BJ (cell line): ENCODE measurements at places on chromosomes 4 and X.

GRCh38 chrX:26581091-26581490, 365.1 kb downstream of the MAGEB5 start:
- no peak for DNase-seq

- no peak for DNase-seq
Measured at GRCh38 chr4:159577241-159577640, 474.4 kb downstream of the RAPGEF2 start.

DNA sequence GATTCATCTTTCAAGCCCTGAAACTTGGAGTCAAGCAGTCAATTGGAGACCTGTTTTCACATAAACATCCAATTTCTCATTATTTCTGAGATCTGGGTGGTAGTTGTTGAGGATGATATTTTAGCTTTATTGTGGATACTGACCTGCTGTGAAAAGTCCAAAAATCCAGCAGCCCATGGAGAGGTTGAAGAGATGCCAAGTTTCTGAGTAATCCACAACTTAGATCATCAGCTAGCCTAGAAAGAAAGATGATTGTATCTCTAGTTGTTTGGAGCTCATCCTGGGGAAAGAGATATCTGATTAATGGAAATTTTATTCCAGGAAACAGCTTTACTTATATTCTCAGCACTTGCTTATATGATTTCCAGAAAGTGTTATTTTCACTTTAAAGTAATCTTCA, 48.6 kb upstream of the DCX start:
- DNase-seq = no peak

- no peak for DNase-seq
Measured at GRCh38 chr4:143369552-143369951, 32.9 kb downstream of the GAB1 start.

DNA sequence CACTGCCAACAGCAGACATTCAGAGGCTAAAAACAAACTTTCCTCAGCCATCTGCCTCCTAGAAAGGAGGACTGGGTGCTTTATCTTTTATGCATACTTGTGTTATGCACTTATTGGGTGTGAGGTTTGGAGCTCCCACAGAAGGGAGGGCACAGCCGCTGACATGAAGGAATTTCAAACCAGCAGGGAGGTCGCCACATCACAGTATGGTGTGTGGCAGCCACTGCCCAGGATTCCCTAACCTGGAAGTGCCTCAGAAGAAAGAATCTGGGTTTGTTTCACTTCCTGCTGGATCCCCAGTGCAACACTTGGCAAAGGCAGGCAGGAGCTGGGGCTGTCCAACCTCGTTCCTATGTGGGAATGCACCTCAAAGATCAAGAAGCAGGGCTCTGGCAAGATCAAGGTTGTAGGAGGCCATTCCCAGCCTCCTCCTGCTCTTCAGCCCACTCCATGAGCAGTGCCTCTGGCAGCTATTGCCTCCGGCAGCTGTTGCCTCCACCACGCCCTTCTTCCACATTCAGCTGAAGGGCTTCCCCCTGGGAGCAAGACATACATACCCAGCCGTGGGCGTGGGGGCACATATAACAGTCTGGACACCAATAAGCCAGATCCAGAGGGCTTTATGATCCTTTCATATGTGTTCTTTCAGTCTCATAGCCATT, 109.0 kb upstream of the MAMLD1 start:
- no peak for DNase-seq

GRCh38 chr4:70556856-70557255, 35.2 kb upstream of the AMBN start:
- no peak for DNase-seq

DNA sequence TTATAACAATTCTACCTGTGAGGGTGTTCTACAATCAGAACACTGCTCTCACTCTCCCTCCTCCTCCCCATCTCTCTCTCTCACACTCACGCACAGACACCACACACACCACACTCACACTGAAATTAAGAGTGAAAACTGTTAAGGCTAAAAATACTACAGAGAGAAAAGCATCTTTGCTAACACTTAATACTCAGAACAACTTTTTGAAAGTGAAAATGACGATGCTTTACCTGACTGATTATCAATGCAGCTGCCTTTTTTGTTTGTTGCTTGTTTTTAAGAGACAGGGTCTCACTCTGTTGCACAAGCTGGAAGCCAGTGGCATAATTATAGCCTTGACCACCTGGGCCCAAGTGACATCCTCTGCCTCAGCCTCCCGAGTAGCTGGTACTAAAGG, 222.4 kb downstream of the APBB2 start:
- DNase-seq = no peak

DNA sequence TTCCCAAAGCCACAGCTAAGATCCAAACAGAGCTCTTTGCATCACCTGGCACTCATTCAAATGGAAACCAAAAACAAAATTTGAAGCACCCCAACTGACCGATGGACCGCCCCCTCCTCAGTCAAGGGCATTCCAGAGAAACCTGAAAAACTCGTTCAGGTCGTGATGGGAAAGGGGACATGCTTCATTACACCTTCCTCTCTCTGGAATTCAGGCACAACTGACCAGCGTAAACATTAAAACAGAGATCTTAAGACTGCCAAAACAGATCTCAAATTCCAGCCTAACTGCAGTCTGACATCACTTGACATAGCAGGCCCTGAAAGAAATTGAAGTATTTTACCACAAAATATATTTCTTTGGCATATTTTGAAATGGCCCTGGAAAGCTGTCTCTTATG, 28.5 kb downstream of the PTTG2 start:
- DNase-seq = no peak

DNA sequence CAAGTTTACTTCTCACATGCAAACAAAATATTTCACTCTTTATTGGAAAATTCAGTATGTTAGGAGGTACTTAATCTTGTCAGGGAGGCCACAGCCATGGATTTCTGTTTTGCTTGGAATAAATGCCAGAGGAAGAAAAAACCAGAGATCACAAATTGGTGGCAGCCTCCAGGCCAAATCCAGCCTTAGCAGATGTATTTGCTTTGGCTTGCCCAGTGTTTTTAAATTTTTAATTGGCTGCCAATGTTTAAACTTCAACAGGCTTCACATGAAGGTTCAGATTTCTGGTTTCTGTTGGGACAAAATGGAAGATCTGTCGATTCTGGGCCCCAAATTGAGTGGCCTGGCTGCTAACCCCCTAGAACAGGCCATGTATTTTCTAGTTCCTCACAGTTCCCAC, 19.2 kb downstream of the YY2 start:
- DNase-seq = no peak

DNA sequence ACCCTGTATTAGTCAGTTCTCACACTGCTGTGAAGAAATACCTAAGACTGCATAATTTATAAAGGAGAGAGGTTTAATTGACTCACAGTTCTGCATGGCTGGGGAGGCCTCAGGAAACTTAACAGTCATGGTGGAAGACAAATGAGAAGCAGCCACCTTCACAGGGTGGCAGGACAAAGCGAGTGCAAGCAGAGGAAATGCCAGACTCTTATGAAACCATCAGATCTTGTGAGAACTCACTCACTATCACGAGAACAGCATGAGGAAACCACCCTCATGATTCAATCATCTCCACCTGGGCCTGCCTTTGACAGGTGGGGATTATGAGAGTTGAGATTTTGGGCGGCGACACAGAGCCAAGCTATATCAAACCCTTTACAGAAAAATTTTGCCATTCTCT, 722.4 kb downstream of the RAB28 start:
- no peak for DNase-seq

DNA sequence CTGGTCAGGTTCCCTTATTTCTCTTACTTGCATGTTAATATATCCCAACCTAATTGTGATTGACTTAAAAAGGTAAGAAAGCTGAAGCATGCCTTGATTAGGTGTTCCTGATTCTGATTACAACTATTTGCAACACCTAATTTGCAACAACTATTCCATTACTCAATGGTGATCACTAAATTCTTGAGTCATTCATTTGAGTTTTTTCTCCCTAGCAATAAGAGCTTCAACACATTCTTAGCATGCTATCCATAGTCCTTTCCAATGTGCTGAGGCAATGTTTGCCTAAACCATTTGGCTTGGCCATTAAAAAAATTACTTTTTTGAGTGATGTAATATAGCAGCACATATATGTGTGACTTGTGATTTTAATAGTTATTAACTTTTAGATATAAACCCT, 851.4 kb downstream of the TRAM1L1 start:
- DNase-seq = no peak

- DNase-seq = no peak
Measured at GRCh38 chr4:184064877-184065276, 152.8 kb downstream of the ENPP6 start.

DNA sequence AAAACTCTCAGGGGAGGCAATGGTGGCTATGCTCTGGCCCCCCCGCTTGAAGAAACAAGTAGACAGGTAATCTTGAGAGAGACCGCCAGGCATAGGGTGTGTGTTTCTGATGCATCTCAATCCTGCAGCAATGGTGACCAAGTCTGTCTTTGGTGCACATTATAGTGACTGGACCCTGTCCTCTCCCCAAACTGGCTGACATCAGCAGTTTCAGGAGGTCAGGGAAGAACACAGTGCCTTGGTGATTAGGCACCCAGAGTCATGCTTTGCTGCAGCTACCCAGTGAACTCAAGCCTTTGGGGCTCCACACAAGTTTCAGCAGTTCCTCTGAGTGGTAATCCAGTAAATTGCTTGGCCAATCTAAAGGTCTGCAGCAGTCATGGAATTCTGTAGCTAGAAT, 318.3 kb downstream of the SPIN4 start:
- no peak for DNase-seq

DNA sequence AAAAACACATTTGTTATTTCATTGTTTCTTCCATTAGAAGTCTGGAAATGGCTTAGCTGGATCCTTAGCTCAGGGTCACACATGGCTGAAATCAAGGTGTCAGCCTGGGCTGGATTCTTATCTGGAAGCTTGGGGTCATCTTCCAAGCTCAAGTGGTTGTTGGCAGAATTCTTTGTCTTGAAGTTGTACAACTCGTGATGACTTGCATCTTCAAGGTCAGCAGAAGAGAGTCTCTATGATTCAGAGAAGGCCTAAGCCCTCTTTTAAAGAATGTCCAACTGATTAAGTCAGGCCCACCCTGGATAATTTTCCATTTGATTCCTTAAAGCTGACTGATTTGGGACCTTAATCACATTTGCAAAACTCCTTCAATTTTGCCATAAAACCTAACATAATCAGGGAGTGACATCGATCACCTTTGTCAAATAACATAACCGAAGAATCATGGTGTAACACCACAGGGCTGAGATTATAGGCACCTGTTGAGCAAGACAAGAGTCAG, 22.1 kb downstream of the TMSB4X start:
- DNase-seq = no peak

DNA sequence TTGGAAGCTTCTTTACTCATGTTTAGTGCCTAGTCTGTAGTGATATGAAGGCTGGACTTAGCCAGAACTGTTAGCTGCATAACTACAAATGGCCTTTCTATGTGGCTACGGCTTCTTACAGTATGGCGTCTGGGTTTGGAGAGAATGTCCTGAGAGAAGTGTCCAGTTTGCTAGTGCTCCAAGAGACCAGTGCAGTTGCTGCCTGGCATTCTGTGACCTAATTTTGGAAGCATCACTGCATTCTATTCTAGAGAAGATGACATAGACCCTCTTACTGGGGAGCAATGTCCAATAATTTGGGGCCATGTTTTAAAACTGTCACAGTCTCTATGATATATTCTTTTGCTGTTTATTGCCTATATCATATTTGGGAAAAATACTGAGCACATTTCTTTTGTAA, 74.2 kb downstream of the STAG2 start:
- no peak for DNase-seq

DNA sequence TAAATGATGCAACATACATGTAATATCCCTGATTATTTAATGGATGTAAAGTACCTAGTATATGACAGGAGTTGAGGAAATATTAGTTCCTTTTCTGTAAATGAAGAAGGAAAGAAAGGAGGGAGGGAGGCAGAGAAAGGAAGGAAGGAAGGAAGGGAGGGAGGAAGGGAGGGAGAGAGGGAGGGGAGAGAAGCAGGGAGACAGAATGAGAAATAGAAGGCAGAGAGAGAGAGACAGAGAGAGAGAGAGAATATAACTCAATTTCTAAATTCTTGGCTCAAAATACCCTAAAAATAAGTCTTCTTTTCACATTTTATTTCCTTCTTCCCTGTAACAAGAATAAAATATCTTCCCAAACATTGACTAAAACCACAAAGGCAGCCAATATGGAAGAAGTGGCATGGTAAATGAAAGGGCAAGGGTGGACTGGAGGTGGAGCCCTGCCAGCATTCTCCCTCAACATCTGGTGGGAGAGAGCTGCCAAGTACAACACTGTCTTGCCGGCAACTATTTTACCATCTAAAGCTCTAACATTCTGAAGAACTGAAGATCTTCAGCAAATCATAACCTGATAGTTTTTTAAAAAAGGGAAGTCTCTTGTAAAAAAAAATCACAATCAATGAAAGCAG, 245.1 kb downstream of the PPP3CA start:
- DNase-seq = peak; percentile 65

DNA sequence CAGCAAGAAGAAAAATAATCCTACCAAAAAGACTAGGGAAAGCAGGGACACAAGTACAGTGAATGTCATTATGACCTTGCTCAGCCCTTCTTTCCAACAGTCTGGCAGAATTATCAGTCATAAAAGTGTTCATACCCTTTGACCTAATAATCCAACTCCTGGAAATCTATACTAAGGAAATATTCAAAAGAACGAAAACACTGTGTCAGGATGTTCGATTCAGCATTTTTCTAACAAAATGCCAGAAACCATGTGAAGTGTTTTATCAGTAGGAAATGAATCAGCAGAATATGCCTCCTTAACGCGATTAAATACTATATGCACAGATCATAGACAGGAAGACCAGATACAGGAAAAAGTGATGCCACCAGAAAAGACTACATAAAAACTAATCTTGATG, 16.2 kb upstream of the S100G start:
- DNase-seq = no peak

- no peak for DNase-seq
Measured at GRCh38 chr4:1569461-1570151, 114.5 kb downstream of the FAM53A start.

DNA sequence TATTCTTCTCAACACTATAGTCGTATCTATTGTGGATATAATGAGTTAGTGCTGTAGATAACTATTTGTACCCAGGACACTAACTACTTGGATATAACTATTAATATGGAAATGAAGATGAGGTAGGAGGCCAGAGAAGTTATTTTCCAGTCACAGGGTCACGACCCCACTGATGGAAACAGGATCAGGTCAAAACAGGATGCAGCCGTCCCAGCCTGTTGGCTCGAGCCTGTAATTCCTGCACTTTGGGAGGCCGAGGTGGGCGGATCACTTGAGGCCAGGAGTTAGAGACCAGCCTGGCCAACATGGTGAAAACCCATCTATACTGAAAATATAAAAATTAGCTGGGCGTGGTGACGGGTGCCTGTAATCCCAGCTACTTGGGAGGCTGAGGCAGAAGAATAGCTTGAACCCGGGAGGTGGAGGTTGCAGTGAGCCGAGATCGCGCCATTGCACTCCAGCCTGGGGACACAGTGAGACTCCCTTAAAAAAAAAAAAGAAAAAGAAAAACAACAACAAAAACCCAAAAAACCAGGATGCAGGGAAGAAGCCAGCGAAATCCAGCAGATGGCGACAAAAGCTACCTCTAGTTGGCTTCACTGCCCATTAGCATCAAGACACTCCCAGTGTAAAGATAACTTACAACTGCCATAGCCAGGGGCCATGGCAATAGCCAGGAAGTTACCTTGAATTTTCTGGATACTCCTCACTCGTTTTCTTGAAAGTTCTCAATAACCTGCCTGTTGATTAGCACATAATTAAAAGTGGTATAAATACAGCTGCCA, 37.9 kb upstream of the NKAP start:
- DNase-seq = no peak
